AML-193 (cell line): ENCODE measurements at places on chromosomes 3 and 15.
A peak's percentile ranks its signal among the peaks of the same experiment; 100 is the strongest.

DNA sequence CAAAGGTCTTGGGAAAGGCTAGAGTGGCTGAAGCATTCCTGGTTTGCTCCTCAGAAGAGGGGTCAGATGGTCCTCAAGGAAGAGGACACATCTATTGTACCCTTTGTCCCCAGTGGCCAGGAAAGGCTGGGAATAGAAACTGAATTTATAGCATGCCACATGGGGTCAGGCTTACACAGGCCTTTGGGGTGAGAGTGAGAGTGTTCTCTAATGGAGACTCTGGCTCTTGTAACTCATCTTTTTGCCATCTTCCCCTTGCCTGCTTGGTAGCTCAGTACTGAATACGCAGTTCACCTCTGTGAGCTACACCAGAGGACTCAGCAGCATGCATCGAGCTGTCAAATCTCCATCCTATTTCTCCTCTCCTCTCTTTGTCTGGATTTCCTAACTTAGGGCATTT, 87.5 kb downstream of the ATP2B2 start:
- DNase-seq: peak; percentile 32

GRCh38 chr15:32041294-32041693, 11.0 kb downstream of the CHRNA7 start:
- no peak for DNase-seq

DNA sequence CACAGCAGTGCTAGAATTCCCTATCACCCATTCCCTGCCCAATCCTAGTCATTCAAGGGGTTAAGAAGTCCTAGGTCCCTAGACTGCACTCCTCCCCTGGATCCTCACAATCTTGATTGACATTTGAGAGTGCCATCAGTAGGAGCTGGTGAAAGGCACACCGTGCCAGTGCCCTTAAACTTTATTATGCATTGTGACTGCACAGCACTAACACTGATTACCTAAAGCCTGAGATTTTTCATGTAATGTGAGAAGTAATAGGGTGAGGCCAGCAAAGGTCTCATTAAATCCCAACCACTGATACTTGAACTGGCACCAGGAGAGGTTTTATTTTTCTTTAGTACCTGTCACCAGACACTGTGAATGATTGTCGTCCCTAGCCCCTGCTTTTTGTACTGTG, 16.3 kb downstream of the GXYLT2 start:
- no peak for DNase-seq

GRCh38 chr3:139443186-139443585, 33.1 kb downstream of the RBP2 start:
- DNase-seq: no peak

DNA sequence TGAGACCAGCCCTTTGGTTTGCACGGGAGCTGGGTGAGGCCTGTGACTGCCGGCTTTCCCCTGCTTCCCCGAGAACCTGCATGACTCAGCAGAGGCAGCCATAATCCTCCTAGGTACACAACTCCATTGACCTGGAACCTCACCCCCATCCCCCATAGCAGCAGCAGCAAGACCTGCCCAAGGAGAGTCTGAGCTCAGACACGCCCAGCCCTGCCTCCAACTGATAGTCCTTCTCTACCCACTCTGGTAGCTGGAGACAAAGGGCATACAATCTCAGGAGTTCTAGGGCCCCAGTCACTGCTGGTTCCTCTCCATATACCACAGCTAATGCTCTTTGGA, 141.0 kb upstream of the ARHGEF26 start:
- DNase-seq: no peak

- no peak for DNase-seq
Observed at GRCh38 chr3:49006408-49007067, 653 bp upstream of the WDR6 start.

DNA sequence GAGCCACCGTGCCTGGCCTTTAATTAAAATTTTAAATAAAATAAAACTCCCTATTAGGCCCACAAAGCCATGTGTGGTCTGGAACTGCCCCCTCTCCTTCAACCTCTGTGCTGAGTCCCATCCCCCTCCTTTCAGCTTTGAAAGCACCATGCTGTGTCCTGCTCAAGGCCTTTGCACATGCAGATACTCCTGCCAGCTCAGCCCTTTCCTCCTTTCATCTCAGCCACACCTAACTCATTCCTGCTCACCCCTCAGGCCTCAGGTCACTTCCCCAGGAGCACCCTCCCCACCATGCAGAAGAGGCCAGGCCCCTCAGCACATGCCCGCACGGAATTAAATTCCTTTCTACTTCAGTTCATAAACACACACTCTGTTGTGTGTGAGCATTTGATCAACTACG, 28.1 kb downstream of the ATRIP start:
- DNase-seq: no peak

DNA sequence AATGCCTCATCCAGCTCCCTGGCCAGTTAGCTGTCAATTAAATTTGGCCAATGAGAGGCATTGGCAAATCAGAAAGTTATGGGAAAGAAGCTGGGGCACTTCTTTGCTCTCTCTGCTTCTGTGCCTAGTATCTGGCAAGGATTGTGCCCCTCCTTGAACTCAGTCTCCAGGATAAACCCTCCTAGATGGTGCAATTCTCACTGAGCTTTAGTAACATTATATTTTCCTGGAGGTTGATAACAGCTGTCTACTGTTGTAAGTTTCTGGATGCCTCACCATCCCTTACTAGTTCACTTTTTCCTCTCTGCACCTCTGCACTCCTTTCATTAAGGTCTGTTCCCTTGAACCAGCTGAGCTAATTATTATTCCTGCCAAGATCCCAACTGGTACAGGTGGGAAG, 329.5 kb downstream of the MFSD1 start:
- no peak for DNase-seq

DNA sequence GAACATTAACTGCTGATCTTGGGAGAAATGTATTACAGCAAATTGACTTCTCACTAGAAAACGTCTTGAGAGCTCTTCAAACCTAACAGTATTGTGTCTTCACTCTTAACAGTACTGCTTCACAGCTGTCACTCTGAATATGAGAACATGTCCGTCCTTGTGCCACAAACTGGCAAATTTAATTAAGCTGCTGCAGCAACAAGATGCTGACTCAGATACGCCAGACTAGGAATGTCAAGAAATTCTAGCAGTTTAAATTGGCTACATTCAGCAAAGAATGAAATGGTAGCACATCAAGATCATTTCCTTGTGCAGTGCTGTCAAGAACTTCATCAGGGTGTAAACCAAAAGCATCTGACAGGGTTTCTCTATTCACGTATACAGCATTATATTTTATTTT, 7.6 kb downstream of the ICE2 start:
- no peak for DNase-seq

- DNase-seq: peak; percentile 74
Observed at GRCh38 chr3:16048435-16049318, 125.8 kb upstream of the GALNT15 start.

DNA sequence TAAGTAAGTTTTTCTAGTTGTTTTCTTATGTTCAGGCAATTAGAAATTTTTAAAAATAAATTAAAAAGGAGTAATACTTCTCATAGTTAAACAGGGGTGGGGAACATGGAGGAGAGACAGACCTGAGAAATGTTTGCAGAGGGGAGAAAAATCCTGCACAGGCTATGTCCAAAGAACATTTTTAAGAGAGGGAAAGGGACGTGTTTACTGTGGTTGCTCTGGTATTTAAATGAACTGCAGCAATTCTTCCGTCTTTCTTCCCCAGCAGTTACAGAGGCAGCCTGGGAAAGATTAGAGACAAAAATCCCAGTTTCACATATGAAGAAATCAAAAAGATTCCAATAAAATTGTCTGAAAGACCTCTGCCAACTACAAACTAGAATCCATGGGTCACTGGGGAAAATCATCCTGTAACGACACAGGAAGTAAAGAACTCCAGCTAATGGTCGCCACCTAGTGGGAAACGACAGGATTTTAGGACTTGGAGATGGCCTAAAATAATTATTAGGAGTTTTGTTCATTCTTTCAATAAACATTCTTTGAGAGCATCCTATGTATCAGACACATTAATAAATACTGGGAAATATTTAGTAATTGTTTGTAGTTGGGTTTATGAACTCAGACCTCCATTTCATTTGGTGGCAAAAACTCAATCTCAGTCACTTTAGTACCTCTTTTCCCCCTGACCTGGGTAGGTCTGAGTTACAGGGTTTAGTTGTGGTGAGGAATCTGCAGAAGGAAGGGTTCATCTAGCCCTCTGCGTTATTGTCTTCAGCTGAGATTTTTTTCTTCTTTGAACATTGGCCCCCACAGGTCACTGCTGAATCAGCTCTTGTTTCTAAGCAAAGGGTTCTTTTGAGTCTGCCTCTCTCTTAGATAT, 69.9 kb upstream of the GOLIM4 start:
- DNase-seq: peak; percentile 77

DNA sequence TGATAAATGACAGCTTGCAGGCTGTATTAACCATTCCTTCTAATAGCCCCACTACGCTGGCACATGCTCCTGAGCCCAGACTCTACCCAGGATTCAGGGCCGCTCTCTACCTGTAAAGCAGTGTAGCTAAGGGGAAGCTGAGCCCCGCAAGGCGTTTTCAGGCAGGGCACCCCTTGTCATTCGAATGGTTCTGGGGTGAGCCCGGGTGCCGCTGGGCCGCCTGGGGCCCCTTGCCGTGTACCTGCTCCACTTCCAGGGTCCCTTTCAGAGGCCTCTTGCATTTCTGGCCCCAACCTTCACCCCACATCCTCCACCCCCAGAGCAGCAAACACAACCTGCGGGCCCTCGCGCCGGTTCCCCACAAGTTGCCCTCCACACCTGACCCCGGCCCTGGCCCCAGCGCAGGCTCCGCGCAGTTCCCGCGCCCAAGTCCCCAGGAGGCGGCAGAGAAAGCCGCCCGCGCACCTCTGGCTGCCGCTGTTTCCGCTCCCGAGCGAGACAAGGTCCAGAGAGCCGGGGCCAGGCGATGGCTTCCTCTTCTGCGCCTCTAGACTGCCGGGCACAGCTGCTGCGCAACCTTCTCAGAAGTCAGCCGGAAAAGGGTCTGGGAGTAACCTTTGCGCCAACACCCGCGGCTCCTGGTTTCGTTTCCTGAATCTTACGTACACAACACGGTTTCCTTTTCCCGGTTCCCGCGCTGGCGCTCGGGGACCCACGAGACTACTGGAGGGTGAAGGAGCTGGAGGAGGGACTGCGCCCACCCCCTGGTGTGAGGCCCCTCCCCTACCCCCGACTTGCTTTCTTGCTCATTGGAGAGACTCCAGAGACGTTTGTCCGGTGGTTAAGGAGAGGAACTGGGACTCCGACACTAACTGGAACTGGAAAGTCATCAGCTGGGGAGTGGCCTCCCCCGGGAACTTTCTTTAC, at the start of gene PLSCR1:
Gene PLSCR1, minus strand, starts transcription at position 606 of the 927 bp plus-strand sequence. CDS start 8,055 bp downstream, outside the sequence.
- peak; percentile 97 for DNase-seq

DNA sequence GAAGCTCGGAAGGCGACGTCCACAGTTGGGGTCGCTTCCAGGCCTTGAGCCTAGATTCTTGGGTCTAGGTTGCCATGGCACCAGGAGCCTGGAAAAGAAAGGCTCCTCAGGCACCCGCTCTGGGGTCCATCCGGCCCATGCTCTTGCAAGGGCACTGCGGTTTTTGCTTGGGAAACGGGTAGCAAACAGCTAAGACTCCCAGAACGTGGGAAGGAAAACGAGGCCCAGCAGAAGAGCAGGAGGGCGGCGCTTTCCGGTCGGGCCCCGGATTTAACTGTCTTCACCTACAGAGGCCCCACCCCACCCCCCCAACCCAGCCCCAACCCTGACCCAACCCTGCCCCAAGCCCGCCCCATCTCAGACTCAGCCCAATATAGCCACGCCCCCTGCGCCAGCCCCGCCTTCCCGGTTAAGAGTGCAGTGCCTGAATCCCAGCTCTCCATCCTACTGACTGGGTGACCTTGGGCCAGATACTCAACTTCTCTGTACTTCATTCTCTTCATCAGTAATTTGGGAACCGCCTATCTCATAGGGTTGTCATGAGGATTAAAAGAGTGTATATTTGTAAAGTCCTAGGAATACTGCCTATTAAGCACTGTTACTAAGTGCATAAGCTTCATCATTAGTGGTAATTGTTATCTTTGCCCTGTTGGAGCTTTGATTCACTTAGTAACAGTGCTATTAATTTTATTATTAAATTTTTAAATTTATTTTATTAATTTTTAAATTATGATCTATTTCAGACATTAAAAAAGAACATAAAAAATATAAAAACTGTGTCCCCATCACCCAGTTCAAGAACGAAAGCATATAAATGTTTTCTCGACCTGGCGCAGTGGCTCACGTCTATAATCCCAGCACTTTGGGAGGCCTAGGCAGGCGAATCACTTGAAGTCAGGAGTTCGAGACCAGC, 28.4 kb upstream of the SMAD6 start:
- no peak for DNase-seq

DNA sequence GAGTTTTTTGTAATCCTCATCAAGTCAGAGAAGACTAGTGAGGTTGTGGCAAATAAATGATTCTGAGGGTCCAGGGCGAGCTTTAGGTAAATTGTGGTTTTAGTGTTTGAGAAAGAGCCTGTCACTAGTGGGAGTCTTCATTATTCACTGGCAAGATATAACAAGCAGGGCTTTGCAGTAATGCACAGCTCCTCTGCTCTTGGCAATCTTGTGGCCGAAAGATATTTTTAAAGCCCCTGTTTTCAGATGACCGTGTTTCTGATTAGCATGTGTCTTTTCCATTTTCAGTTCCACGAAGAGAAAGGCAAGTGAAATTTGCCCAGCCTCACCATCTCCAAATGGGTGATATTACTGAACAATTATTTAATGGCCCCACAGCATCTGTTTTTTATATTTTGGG, 154.0 kb upstream of the BCL6 start:
- no peak for DNase-seq

- no peak for DNase-seq
Observed at GRCh38 chr15:80584973-80585525, 110.1 kb upstream of the ABHD17C start.

- no peak for DNase-seq
Observed at GRCh38 chr15:78791357-78791756, 19.9 kb downstream of the ADAMTS7 start.

GRCh38 chr3:123122057-123122456, 55.2 kb downstream of the PDIA5 start:
- no peak for DNase-seq

DNA sequence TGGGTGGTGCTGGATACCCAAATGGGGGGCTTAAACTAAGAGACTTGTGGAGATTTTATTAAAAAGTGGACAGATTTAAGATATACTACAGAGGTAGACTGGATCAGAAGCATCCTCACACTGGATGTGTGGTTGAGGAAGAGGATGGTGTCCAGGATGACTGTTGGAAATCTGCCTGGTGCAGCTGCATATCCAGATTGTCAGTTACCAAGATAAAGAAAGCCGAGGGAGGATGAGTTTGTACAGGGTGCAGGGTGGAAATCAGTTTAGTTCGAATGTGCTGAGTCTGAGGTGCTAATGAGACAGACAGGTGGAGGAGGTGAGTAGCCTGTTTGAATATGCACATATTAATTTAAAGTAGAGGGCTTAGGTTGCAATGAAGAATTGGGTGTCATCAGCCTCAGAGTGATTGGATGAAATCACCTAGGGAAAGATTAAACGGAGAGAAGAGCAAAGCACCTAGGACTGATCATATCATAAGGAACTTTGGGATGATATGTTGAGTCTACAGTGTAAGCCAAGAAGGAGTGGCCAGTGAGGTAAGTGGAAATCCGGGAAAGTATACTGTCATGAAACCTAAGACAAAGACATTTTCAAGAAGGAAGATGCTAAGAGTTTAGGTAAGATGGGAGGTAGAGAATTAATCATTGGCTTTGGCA, 74.1 kb upstream of the GOLGA8B start:
- DNase-seq: no peak

- no peak for DNase-seq
Observed at GRCh38 chr15:70160267-70160666, 62.5 kb upstream of the TLE3 start.

GRCh38 chr15:71083349-71083748, 31.9 kb upstream of the THSD4 start:
- no peak for DNase-seq

GRCh38 chr3:63467392-63467791, 185.1 kb upstream of the SNTN start:
- DNase-seq: no peak
